ENCODE measurements at places on chromosomes 16 and 17.
A peak's percentile ranks its signal among the peaks of the same experiment; 100 is the strongest.

- peak; percentile 47 for DNase-seq
These were observed 301.9 kb downstream of the SOX9 start for GRCh38 chr17:72422505-72423285.

DNA sequence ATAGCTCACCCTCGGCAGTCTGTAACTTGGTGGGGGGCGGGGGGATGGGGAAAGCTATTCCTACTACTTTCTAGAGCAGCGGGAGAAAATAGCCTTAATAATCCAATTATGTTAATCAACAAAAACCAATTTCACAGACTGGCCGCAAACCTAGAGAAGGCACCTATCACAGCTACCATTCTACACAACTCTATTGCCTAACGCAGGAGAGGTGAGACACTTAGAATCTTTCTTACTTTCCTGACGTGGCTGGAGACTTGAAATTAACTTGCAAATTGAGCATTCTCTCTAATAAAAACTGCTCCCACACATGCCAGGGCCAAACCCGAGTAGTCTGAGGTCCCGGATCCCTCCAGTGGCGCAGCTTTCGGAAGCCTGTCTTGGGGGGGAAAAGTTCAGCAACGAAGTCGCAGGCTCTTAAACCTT is 794 bp downstream of the SMG6 start:
- DNase-seq: peak; percentile 4

DNA sequence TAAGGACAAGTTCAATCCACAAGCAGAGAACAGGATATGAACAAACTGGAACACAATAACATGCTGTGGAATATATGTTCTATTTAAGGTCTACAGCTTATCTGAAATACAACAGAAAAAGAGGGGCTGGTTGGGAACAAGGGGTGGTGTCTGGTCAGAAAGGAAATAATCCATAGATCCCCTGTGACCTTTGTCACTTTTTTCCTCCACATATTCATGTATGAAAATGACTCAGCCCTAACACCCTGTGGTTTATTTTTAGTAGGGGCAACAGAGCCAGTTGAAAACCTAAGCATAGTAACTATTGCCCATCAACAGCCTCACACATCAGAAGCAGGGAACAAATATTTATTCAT is 12.3 kb upstream of the SPAG9 start:
- no peak for DNase-seq

DNA sequence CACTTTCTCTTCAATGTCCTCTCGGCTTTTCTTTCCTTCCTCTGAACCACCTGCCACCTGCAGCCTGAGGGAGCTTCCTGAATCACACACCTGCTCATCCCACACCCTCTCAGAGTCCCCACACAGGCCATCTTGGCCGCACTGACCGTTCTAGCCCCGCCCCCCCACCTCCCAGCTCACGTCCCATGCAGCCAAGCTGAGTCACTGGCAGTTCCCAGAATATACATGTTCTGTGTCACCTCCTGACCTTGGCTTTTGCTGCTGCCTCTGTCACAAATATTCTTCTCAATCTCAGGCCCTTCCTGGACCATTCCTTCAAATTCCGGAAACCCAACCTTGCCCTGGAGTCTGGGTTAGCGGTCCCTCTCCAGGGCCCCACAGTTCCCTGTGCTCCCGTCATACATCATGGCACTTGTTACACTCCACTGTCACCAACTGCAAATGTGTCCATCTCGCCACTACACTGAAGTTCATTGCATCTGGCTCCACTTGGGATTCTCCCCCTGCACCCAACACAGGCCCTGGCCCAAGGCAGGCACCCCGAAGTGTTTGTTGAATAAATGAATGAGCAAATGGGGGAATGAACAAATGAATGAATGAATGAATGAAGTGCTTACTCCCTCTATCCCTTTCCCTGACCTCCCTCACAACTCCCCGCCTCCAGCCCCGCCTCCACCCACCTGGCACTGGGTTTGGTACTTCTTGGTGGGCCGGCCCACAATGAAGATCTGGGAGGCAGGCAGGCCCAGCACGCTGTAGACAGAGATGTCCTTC is 12.8 kb downstream of the PIMREG start:
- peak; percentile 30 for DNase-seq

DNA sequence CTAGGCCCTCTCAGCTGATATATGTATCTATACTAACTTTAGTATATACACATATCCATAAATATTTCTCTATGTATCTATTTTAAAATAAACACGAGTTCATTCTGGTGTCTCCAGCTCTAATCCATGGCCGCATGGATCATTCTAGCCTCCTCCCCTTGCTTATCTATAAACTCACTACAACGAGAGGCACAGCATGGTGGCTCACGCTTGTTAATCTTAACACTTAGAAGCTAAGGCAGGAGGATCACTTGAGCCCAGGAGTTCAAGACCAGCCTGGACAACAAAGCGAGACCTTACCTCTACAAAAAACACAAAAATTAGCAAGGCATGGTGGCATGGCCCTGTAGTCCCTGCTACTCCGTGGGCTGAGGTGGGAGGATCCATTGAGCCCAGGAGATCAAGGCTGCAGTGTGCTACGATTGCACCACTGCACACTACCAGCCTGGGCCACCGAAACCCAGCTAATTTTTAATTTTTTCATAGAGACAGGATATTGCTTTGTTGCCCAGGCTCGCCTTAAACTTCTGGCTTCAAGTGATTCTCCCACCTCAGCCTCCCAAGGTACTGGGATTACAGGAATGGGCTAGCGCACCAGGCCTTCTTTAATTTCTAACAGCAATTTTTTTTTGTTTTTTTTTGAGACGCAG is 3.9 kb upstream of the ZNF207 start:
- no peak for DNase-seq

DNA sequence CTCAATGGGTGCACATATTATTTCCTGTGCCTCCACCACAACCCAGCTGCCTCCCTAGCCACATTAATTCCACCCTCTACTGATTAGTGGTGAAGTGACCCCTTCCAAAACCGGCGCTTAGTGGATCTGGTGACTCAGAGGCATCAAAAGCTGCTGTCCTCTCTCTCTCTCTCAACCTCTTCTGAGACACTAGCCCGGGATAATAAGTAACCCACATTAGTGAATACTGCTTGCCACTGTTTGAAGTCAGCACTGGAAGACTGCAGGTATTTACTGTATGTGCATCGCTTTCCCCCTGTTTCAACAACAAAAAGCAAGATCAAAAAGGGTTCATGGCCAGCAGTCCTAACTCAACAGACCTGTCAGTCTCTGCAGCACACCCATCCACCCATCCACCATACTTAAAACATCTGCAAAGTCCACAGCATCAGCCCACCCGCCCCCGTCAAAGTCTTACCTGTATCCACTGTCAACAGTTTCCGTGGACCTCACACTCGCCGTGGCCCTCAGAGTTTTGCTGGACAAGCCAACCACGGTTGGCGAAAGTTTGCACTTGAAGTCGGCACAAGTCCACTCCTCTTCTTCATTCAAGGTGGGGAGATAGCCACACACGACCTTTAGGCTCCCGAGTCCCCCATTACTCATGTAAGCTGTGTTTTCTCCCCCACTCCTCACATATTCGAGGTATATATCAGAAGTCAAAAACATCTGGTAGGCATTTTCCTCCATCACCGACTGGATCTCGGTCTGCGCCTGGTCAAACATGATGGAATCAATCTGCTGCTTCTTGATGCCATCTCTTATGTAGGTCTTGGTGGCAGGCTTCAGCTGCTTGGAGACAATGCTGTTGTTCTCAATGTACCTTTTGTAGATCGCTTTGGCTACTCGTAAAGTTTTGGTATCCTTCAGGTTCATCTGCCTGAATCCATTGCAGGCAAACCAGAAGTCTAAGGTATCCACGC is 3.8 kb downstream of the AXIN2 start:
- DNase-seq: peak; percentile 79
